NCI-H526 treated with DMSO at 0.1 percent for 48 hours (cell line): ENCODE measurements at places on chromosomes 4 and X.
A peak's percentile ranks its signal among the peaks of the same experiment; 100 is the strongest.

GRCh38 chr4:42995343-42995944 lies 102.9 kb downstream of the GRXCR1 start:
- DNase-seq: peak; percentile 31

GRCh38 chrX:49230500-49231232 lies 2.5 kb downstream of the CACNA1F start:
- DNase-seq: peak; percentile 1

DNA sequence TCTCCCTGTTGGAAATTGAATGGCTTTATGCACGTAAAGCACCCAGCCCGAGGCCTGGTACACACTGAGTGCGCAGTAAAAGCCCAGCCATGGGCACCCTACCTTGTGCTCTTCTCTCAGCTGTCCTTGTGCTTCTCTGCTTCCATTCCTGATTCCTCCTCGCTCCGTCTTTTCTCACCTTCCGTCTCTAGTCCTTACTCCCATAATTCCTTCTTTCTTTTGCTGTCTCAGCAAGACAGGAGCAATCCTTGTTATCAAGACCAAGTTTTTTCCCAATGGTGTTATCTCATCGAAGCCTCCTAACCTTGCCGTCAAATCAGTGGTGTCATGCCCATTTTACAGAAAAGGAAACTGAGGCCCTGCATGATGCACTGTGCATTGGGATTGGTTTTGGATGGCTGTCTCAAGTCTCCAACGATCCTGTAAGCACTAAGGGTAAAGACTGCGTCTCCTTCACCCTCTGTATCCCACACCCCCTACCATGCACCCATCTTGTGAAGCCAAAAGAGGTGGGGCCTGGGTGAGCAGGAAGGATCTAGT lies 30.1 kb downstream of the CYTL1 start:
- no peak for DNase-seq

DNA sequence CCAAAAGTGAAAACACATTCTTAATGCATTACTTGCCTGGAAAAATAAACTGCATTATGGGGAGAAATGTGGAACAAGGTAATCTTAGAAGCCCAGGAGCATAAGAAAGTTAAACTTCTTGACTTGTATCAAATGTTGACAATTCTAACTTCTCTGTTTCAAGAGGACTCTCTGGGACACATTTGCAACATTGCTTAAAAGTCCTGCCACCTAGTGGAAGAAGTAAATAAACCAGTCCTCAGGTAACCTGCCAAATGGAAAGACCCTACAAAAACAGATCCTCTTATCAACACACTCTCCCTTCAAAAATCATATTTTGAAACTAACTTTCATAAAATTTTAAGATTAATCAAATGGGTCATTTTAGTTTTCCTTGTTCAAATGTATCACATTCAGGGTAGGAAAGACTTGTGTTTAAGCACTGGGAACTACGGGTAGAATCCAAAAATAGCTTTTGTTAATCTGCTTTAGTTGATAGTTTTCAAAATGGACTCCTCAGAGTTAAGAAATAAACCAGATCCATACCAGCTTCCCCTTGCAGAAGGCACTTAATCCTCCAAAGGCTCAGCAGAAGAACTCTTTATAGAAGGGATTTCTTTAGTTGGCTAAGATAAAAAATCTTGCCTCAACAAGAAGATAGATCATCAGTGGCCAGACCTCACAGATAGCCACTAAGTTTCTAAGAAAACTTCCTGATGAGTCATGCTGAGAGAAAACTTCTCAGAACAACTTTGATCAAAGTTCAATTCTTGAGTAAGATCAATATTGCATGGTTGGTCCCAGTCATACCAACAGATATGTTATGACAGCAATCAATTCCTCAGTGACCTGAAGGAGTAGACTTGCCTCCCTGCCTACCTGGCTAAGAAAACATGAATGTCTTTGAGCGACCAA lies 141.7 kb downstream of the HHIP start:
- peak; percentile 32 for DNase-seq

GRCh38 chr4:138400543-138400942 lies 158.4 kb upstream of the SLC7A11 start:
- DNase-seq: no peak

DNA sequence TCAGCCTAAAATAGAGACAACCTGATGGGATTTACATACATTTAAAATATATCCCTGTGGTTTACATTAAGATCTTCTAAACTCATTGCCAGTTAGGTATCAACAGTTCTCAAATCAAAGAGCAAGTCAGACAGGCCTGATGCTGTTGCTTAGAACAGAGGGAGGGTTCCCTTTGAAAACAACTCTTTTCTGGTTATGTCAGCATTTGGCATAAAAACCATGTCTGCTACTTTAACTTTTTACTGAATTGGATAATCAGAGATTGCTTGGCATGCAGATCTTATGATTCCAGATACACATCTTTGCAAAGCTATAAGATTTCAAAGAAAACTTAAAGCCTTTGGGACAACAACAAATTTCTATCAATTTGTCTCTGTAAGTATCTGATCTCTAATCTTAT lies 140.8 kb downstream of the CPE start:
- no peak for DNase-seq

DNA sequence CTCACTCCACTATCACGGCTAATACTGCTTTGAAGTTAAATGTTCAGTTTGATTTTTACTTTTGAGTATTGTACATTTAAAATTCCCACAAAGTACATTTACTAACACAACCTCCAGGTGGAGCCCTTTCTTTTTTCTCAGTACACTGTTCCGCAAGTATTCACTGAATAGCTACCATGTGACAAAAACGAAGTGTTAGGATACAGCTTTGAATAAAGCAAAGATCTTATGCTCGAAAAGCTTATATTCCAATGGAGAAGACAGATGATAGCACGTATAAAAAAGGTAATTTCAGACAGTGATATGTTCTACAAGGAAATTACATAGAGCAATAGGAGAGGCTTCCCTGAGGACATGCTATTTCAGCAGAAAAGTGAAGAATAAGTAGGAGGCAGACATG lies 60.7 kb upstream of the ABCG2 start:
- DNase-seq: peak; percentile 25

DNA sequence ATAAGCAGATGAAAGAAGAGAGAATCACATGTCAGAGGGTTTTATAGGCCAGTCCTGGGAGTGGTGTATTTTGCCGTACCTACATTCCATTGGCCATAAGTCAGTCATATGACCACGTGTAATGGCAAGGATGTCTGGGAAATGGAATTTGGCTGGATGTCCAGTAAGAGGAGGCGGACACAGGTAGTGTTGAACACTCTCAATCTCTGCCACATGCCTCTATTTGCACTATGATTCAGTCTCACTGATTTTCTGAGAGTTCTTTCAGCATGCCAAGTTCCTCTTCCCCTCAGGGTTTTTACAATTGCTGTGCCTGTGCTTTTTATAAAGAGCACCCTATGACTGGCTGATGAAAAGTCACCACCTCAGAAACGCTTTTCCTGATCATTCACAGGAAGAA lies 164.2 kb upstream of the GPR101 start:
- DNase-seq: no peak

DNA sequence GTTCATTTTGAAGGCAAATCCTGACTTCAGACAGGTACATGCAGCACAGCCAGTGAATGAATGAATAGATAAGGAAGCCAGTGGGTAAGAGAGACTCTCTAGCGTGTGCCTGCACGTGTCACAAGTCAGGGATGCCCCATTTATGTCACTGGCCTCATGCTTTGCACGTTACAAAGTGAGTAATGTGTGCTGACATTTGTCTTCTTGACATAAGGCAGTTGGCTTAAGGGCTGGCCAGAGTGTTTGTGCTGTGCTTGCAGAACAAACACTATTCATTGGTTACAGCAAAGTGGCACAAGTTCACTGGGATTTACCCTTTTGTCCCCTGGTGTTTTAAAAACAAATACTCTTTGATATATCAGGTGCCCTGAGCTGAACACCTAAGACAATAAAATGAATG lies 55.9 kb downstream of the CRMP1 start:
- no peak for DNase-seq

GRCh38 chr4:86557526-86557925 lies 36.6 kb upstream of the PTPN13 start:
- no peak for DNase-seq

GRCh38 chr4:151859641-151860040 lies 98.8 kb upstream of the GATB start:
- DNase-seq: no peak

GRCh38 chr4:106062452-106062875 lies 167.2 kb downstream of the NPNT start:
- no peak for DNase-seq

DNA sequence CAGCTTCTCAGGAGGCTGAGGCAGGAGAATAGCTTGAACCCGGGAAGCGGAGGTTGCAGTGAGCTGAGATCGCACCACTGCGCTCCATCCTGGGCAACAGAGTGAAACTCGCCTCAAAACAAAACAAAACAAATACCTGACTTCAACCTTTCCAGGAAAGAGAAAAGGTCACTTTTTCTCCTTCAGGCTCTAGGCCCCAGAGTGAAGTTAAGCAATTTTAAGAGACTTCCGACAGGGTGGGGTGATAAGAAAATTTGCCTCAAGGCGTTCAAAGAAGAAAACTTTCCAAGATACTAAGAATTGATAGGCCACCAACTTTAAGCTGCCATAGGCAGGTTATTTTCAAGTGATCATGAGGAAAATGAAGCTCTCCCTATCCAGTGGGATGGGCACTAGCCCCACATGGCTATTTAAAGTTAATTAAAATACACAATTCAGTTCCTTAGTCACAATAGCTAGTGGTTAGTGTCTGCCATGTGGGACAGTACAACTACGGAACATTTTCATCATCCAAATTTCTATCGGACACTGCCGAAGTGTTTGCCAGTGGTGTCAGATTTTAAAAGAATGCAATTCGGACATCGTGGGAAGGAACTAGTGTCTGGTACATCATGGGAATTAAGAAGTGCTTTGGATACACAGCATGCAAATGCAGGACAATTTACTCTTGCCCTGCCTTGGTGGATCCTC lies 33.0 kb downstream of the SMS start:
- no peak for DNase-seq

- no peak for DNase-seq
These were observed 172.4 kb upstream of the MXRA5 start for GRCh38 chrX:3518870-3519269.

DNA sequence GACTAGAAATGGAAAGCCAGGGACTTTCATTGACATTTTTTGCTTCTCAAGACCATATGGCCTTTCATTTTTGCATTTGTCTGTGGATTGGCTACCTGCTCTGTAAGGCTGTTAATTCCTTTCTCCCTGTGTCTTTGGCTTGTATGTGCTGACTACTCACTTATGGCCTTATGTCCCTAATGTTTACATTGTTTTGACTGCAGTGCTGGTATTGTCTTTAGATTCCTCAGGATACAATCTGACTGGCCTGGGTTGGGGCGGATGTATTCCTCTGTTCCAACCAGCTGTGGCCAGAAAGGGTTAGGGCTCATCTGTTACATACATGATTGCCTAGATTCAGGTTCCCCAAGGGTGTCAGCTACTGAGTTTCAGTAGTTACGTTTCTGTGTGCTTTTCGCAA lies 108.1 kb downstream of the RAPGEF2 start:
- no peak for DNase-seq

DNA sequence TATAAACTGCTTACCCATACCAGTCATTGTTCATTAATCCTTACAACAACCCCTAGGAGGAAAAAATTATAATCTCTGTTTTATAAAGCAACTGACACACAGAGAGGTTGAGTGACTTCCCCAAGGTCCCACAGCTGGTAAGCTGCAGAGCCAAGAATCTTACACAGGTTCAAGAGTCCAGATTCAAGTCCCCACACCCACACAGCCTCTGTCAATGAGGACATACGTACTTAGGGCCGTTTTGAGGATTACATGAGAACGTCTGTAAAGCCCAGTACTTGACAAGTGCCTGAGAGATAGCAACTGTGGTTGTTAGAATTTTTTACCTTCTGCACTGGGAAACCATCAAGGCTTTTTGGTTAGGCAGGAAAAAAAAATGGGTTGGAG lies 556 bp upstream of the SLC25A43 start:
- DNase-seq: no peak

DNA sequence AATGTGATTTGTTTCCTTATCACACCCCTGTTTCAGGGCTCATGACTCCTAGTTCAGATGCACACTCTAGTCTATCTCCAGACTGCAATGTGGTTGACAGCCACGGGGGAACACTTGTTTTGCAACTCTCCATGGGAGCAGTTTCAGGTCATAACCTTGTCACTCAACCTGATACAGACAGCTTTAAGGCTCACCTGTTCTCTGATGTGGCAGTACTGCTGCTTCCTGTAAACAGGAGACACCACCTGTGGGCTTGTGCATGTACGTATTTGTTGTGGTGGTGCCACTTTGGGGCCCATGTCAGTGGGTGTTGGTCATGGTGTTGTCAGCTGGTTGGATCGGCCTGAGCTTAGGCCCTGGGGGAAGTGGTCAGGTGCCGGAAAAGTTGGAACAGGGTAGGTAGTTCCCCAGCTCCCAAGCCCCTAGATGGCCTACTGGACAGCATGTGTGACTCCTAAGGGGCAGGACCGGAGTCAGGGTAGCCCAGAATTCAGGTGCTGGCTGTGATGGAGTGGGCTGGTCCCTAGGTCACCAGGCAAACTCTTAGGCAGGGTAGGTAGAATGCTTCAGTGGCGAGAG lies 46.2 kb downstream of the FAM9B start:
- DNase-seq: no peak

DNA sequence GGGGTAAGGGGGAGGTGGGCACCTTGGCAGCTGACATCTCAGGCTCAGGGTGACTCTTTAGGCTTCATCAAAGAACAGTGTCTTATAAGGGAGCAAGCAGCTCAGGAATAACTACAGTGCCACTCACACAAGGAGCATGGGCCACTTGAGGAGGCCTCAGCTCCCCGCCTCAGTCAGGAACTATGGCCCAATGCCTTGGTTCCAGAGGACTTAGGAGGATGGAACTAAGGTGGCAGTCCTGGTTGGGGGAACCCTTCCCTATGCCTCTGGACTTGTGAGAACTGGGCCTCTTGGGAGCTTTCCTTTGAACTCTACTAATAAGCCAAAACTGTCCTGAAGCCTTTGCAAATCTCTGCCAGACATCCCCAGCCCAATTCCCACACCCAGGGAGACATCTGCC lies 160.6 kb downstream of the EFNB1 start:
- no peak for DNase-seq

GRCh38 chr4:66279084-66279483 lies 608.8 kb upstream of the EPHA5 start:
- DNase-seq: no peak

- DNase-seq: no peak
These were observed 246.9 kb downstream of the PAPSS1 start for GRCh38 chr4:107473126-107473525.

- DNase-seq: no peak
These were observed 91.6 kb upstream of the NMU start for GRCh38 chr4:55727746-55728145.

DNA sequence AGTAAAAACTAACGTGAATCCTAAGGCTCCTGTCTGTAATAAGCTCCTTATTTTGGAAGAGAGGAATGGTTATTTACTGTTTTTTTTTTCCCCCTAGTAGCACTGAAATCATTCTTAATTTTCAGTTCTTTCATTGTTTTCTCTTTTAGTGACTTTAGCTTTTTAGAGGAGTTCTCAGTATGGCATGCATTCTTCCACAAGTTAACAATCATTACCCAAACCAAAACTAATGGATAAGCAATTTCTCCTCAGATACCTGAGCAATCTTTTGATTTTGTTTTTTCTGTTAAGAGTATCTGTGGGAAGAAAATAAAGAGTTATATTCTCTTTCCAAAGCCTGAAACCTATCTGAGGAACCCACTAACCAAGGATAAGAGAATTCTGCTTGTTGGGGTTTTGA lies 16.7 kb upstream of the PPA2 start:
- no peak for DNase-seq
